Stimulated activated CD4-positive, alpha-beta T cell treated with anti-CD3 and anti-CD28 coated beads, Interleukin-4, amount 100 ng/mL, for 1 hour (primary cell): ENCODE measurements at places on chromosomes 3 and 15.

DNA sequence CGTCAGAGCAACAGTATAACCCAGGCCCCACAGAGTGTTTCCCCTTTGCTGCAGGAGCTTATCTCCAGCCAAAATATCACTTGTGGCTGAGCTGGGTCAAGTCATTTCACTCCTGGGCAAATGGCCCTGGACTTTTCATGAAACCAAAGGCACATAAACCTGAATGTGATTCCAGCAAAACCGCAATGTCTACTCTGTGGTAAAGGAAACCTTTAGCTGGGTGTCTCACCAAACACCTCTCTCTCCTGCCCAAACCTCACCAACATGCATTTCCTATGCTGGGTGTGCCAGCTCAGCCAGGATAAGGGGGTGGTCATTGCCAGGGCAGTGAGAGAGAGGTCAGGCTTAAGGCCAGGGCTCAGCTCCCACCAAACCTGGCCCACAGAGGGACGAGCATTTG, 67.4 kb downstream of the GTPBP8 start:
- DNase-seq = no peak

DNA sequence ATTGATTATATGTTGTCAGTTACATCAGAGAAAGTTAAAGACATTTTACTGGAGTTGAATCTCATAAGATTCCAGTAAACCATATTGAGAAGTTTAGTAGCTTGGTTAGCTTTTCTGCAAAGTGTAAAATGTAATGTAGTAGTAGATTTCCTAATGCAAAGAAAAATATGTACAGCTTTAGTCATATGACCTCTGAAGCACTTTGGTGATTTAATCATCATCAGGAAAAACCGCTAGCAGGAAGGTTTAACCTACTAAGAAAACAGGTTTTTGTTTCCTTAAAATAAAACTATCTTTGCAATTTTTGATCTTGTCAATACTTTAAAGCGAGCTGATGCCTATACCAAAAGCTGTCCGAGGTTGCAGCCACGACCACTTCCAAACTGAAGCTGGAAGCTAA, 364.6 kb upstream of the ZNF385D start:
- no peak for DNase-seq

DNA sequence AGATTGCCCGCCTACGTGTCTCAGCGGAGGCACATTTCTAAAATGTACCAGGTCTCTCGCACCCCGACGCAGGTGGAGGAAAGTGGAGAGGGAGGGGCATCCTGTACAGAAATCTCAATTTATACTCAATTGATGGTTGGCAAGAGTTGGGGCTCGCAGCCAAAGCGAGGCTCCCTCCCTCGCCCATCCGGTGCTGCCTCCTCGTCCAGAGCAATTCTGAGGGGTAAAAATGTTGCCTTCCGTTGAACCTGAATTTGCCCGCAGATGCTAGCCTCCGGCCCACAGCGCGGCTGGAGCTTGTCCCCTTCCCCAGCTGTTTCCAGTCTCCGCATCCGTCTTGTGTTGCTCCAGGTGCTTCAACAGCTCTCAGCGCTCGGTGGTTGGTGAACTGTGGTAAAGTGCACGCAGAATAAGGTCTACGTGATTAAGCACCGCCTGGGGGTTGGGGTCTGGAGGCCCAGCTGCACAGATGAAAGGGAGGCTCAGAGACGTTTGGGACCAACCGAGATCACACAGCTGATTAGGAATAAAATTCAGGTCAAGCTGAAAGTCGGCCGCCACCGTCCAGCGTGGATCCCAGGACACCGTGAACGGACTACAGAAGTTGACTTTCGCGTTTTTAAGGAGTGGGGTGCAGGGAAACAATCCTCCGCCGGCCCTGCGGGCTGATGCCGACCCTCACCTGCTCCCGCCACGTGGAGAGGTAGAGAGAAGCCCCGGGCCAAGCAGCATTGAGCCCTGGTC, 846 bp upstream of the POLG start:
- no peak for DNase-seq

DNA sequence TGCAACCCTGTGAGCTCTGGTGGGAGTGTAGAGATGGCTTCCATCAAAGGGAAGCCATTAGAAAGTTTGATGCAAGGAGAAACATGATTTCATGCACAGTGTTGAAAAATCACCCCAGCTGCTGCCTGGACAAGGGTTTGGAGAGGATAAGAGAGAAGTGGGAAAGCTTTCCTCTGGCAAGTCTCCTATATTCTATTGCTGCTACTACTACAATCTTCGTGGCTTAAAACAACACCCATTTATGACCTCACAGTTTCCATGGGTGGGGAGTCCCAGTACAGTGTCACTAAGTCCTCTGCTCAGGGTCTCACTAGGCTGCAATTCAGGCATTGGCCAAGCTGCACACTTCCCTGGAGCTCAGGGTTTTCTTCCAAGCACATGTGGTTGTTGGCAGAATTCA, 229.3 kb downstream of the TAFA4 start:
- DNase-seq = no peak

- DNase-seq = no peak
These were observed 559.5 kb upstream of the CCDC54 start for GRCh38 chr3:106817706-106818105.

- no peak for DNase-seq
These were observed 191.9 kb downstream of the STT3B start for GRCh38 chr3:31724651-31725050.
